ENCODE measurements at places on chromosomes 5 and 9. TPM values are rescaled to one million over a fixed set of nuclear protein-coding genes. Genes with fewer than 3 reads are reported as not detected.

PCDHA9 gene
- not detected for total RNA-seq

CCDC127 gene
- 4.0 TPM for total RNA-seq

HAPLN1 gene
- not detected for total RNA-seq

FAM221B gene
- not detected for total RNA-seq

RASGEF1C gene
- not detected for total RNA-seq

TAS2R1 gene
- not detected for total RNA-seq

DNA sequence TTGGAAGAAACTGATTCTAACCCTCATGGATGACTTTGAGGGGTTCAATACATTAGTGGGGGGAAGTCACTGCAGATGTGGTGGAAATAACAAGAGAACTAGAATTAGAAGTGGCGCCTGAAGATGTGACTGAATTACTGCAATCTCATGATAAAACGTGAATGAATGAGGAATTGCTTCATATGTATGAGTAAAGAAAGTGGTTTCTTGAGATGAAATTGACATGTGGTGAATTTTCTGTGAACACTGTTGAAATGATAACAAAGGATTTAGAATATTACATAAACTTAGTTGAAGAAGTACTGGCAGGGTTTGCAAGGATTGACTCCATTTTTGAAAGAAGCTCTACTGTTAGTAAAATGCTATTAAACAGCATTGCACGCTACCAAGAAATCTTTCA lies 113.0 kb downstream of the UGCG start:
- H3K27ac ChIP-seq, result no peak overlapping the region
- H3K36me3 ChIP-seq, result no peaks in the 10 kb centered on the region
- DNase-seq, result no peak
- H3K4me1 ChIP-seq, result peaks cover 31% of the 10 kb centered on the region
- no peak overlapping the region for H3K4me3 ChIP-seq
- H3K27me3 ChIP-seq, result no peaks in the 10 kb centered on the region

DNA sequence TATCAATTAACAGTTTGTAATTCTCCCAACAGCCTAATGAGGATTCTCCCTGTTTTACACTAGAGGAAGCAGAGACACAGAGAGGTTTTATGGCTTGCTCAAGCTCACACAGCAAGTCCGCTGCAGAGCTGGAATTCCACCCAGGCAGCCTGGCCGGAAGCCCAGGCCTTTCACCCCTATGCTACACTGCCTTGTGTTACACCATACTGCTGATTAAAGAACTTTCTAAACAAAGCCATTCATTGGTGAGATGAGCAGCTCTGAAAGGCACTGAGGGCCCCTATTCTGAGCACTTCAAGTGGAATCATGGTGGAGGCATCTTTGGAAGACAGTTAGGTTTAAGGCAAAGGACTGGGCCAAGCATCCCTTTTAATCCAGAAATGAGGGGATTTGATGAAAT lies 14.7 kb upstream of the LARP1 start:
- no peaks in the 10 kb centered on the region for H3K4me1 ChIP-seq
- no peak for DNase-seq
- H3K27ac ChIP-seq, result no peak overlapping the region
- no peaks in the 10 kb centered on the region for H3K36me3 ChIP-seq

DNA sequence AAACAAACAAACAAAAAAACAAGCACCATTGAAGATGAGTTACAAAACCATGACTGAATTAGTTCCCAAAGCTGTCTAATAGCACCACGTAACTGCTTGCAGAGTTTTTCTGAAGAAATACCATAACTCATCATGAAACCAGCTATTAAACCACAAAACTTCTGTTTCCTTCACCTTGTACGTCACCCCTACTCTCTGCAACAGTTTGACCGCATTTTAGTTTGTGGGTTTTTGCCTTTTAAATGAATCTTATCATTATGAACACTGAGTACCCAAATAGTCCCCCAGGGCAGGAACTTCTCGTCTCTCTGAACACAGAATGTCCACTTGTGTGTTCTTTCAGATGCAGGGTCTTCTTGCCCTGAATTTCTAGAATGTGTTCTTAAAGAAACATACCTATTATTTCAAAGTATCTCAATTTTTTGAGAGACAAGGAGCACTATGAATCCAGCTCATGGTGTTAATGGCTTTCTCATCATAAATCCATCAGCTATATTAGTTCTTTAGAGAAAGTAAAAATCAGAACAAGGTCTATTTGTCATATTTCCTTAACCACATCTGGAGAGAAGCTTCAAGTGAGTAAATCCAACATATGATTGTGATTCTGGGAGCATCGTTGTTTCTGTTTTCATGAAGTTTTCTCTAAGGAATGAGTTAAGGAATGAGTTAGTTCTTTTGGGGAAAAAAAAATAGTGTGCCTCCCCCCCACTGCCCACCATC lies 210.6 kb downstream of the AUH start:
- H3K27ac ChIP-seq, result peak overlapping the region; percentile 89
- DNase-seq, result peak; percentile 66
- peaks cover 3% of the 10 kb centered on the region for H3K36me3 ChIP-seq
- H3K27me3 ChIP-seq, result peaks cover 2% of the 10 kb centered on the region
- H3K4me3 ChIP-seq, result peak overlapping the region; percentile 15
- H3K4me1 ChIP-seq, result peaks cover 62% of the 10 kb centered on the region

DNA sequence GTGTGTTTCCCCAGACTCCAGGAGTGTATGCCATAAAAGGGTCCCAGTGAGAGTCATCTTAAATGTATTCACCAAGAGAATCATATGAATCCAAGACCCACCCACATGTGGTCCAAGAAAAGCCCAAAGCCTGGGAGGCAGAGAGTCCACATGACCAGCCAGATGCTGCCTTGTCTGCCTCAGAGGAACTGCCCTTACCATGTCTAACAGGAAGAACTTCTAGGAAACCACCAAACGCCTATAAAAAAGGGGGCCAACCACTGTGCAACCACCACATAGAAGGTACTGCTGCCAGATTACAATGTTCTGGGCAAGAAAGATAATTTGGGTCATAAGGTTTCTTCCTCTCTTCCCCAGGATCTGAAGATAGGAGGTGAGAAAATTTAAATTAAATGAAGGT lies 129.8 kb upstream of the SLC24A2 start:
- no peak overlapping the region for H3K4me3 ChIP-seq
- peaks cover 8% of the 10 kb centered on the region for H3K27me3 ChIP-seq
- no peak for DNase-seq
- H3K4me1 ChIP-seq, result no peaks in the 10 kb centered on the region

- peaks cover 12% of the 10 kb centered on the region for H3K4me1 ChIP-seq
- no peak for DNase-seq
- no peak overlapping the region for H3K27ac ChIP-seq
- H3K36me3 ChIP-seq, result no peaks in the 10 kb centered on the region
These were observed 1.4 kb downstream of the NRARP start for GRCh38 chr9:137300567-137301080.

DNA sequence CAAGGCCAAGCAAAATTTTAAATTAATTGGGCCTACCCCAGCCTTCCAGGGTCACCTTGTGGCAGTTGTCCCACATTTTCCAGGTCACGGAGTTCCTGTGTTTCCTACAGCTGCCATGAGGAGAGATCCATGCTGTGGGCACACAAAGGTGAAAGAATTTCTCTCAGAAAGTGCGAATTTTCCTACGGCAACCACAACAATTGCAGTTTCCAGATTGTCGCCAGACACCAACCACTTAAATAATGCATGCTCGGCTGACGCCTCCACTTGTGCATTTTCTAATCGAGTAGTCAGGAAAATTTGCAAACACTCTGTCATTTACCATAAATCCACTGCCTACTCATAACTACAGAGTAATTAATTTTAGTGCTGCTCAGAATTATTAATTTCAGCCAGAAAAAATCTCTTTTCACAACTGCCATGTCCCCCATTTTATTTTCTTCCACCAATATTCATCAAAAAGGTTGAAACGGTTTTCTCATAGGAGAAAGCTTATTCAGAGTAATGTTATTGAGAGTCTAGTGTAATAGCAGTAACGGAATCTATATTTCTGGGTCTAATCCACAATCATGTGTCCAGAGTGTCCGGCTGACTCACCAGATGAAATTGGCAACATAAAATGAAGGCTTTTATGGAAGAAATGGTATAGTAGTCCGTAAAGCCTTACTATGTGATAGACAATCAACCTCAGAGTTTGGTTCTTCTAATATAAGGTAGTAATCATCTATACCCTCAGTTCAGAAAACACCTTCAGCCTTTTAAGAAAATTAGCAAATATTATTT lies 389.8 kb downstream of the NR2F1-AS1 start:
- H3K27ac ChIP-seq, result no peak overlapping the region
- no peaks in the 10 kb centered on the region for H3K4me1 ChIP-seq
- no peaks in the 10 kb centered on the region for H3K36me3 ChIP-seq
- H3K27me3 ChIP-seq, result no peaks in the 10 kb centered on the region

DNA sequence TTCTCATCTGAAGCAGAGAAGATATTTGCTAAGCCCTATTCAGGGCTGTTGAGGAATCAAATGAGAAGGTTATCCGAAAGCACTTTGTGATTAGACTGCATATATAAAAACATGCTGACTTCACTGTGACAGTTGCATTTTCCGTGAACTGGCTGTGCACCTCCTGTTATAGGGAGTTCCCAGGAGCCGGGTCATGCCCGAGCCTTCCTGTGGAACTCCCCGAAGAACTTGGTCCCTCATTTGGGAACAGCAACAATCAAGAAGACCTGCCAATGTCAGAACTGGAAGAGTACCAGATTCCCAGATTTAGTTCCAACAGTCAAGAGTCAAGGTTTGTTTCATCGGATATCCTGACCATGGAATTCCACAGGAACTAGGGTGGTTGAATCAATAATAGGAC lies 130.4 kb upstream of the RAI14 start:
- no peaks in the 10 kb centered on the region for H3K36me3 ChIP-seq
- peaks cover 4% of the 10 kb centered on the region for H3K4me1 ChIP-seq
- DNase-seq, result no peak
- H3K4me3 ChIP-seq, result no peak overlapping the region
- H3K27ac ChIP-seq, result no peak overlapping the region
- H3K27me3 ChIP-seq, result peaks cover 3% of the 10 kb centered on the region

DNA sequence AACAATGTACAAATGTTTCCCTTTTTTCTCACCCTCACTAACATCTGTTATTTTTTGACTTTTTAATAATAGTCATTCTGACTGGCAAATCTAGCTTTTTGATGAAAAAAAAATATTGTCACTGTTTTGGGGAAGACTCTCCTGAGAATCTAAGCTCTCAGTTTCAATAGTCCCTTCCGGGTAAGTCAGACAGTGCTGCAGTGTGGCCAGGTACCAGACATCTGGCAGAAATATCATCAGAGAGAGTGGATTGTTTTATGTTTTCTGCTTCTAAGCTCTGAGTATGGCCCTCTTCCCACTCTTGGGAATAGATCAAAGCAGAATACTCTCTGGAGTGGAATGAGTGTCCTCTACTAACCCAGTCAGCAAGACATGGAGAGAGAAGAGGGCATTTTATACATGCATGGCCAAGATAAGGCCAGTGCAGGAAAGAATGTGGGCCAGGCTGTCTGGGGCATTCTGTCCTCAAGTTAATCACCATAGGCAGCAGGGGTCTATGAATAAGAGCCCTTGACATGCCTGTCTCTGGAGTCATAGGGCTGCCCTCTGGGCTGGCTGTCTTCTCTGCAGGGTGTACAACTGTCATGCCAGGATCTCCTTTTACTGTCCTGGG lies 38.5 kb upstream of the OR2S2 start:
- H3K4me3 ChIP-seq, result no peak overlapping the region
- H3K36me3 ChIP-seq, result peaks cover 1% of the 10 kb centered on the region
- no peaks in the 10 kb centered on the region for H3K4me1 ChIP-seq
- no peak overlapping the region for H3K27ac ChIP-seq
- no peak for DNase-seq

- H3K4me3 ChIP-seq, result no peak overlapping the region
- peaks cover 63% of the 10 kb centered on the region for H3K4me1 ChIP-seq
- H3K27me3 ChIP-seq, result no peaks in the 10 kb centered on the region
- no peak for DNase-seq
- H3K36me3 ChIP-seq, result peaks cover 31% of the 10 kb centered on the region
These were observed 74.1 kb downstream of the FNBP1 start for GRCh38 chr9:129968690-129969485.

Measured in activated naive CD4-positive, alpha-beta T cell treated with anti-CD3 and anti-CD28 coated beads for 36 hours (primary cell).